ENCODE measurements at places on chromosomes 4 and X.

GRCh38 chrX:153845842-153846241, 15.5 kb upstream of the PDZD4 start:
- no peak for DNase-seq

DNA sequence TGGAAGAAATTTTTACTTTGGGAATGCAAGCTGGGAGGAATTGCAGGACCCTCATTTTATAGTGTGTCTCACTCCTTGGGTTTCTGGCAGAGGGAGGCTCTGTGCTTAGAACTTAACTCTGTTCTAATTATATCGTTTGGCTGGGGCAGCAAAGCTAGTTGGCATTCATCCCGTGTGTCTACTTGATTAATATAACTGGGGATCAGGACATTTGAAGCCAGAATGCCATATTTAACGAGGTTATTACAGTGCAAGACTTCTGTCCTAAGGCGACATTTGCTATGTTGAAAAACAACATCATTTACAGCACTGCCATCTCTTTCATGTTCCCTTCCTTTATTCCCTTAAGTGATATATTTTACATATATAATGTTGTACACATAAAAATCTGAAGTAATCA, 179.1 kb upstream of the TBC1D9 start:
- DNase-seq = no peak

- DNase-seq = no peak
These were observed 87.7 kb downstream of the FBXW7 start for GRCh38 chr4:152448038-152448707.

DNA sequence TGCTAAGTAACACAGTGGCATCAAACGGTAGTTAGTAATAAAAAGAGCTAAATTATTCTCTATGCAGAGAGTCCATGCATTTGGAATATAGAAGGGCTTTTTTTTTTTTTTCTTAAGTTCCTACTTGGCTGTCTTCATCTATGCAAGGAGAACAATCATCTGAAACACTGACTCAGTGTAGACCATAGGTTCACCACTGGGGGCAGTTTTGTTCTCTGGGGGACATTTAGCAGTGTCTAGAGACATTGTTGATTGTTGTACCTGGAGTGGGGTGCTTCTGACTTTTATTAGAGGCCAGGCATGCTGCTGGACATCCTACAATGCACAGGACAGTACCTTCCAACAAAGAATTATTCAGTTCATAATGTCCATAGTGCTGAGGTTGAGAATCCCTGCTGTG, 41.2 kb downstream of the TMA16 start:
- no peak for DNase-seq

GRCh38 chr4:133263104-133263503, 114.0 kb downstream of the PCDH10 start:
- no peak for DNase-seq

DNA sequence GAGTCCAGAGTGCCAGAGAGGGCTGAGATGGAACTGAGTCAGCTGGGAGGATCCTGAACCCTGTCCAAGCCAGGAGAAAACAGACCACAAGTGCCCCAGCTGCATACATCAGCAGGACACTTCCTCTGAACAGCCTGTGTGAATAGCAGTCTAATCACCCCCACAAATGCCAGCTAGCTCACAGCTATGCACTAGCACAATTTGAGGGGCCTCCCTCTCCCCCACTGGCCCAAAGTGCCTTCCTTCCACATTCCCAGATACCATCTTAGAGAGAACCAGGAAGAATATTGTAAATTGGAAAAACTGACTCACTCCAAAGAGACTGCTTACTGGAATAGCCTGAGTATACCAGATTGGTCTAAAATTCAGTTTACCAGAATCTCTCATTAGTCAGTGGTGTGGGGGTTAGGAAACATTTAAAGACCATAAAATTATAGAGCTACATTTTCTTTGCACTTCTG, 292.6 kb upstream of the KLF3 start:
- no peak for DNase-seq

- no peak for DNase-seq
These were observed 42.2 kb downstream of the NDNF start for GRCh38 chr4:121030131-121030530.

- peak; percentile 27 for DNase-seq
These were observed 584.3 kb upstream of the SMIM31 start for GRCh38 chr4:164169591-164169990.

GRCh38 chr4:184643731-184644130, 5.5 kb downstream of the CASP3 start:
- DNase-seq = no peak

- no peak for DNase-seq
These were observed 387.0 kb downstream of the BCOR start for GRCh38 chrX:39710776-39711175.

DNA sequence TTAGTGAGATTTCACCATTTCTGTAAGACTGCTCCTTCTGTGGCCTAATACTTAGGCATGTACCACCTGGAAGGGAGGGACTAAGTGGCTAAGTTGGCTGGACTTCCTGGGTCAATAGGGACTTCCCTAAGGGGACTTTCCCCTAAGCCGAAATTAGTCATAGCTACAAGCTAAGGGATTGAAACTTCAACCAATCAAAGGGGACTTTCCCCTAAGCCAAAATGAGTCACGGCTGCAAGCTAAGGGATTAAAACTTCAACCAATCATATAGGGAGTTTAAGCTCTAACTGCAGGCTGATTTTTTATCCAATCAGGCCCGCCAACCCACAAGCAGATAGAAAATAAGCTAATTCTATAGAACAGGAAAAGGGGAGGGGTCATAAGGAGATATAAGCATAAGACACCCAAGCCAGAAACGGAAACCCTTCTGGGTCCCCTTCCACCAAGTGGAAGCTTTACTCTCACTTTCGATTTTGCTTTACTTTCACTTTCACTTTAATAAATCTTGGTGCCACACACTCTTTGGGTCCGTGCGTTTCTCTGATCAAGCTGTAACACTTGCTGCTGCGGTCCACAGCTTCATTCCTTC, 382.8 kb downstream of the KLHL4 start:
- peak; percentile 23 for DNase-seq

DNA sequence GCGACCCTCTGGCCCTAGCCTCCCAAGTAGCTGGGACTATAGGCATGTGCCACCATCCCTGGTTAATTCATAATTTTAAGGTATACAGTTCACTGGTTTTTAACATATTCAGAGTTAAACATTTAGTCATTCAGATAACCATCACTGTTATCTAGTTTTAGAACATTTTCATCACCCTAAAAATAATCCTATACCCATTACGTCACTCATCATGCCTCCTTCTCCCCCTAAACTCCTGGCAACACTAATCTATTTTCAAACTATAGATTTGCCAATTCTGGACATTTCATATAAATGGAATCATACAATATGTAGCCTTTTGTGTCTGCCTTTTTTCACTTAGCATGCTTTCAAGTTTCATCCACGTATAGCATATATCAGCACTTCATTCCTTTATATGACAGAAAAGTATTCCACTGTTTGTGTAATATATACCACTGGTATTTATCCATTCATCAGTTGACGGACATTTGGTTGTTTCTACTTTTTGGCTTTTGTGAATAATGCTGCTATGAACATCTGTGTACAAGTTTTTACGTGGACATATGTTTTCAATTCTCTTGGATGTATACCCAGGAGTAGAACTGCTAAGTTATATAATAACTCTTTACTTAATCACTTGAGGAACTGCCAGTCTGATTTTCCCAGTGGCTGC, 32.0 kb upstream of the RPS3A start:
- DNase-seq = no peak

GRCh38 chr4:38177641-38178391, 217.6 kb downstream of the PTTG2 start:
- DNase-seq = no peak

All from epithelial cell of proximal tubule (primary cell).